H1 (cell line): ENCODE measurements at places on chromosomes 2 and 18.

- no peak for DNase-seq
Observed at GRCh38 chr2:80080957-80081356, 223.6 kb downstream of the LRRTM1 start.

- DNase-seq, result no peak
Observed at GRCh38 chr2:201232467-201232815, 27.9 kb upstream of the CASP8 start.

DNA sequence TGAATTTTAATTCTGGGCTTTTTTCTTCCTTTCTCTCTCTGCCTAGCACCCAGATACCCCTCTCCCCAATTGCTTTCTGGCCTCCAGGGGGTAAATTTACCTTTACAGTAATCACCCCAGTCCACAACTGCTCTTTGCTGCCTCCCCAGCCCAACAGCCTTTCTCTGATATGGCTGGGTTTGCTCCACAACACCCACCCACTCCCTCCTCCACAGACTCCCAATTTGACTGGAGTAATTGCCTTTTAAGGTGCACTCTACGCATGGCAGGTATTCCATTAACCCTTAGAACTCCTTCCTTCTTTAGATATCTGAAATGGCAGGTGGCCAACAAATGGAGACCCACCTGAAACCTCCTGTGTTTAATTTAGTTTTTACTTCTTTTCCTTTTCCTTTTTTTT is 3.6 kb downstream of the CELF4 start:
- no peak for DNase-seq

DNA sequence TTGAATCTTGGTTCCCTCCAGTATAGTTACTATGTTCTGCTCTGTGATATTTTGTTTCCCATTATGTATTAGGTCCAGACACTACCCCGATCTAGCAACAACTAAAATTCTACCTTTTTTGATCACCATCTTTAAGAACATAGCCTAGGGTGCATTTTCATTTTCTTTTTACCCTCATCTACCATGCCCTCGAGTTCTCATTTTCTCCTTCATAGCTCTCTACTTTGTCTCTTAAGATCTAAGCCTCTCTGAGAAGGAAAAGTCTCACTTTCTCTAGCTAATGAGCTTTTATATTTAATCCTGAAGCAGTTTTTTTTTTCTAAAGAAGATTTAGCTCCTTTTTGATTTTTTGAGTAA is 1089.4 kb upstream of the SLC39A10 start:
- DNase-seq, result no peak

DNA sequence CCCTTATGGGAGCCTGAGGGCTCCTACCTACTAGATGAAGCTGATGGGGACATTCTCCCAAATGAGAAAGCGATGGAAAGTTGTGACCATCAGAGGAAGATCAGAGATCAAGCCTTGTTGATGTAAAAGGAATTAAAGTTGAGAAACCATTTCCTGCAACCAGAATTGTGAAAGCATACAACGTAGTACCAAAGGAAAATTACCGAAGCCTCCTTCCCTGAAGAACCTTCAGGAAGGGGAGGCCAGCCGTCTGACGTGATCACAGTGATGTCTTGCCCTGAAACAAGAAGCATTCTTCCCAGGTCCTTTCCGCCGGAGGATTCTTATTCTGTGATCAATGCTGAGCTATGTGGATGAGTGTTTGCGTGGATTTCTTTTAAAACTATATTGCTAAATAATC is 211.6 kb upstream of the TNP1 start:
- no peak for DNase-seq

DNA sequence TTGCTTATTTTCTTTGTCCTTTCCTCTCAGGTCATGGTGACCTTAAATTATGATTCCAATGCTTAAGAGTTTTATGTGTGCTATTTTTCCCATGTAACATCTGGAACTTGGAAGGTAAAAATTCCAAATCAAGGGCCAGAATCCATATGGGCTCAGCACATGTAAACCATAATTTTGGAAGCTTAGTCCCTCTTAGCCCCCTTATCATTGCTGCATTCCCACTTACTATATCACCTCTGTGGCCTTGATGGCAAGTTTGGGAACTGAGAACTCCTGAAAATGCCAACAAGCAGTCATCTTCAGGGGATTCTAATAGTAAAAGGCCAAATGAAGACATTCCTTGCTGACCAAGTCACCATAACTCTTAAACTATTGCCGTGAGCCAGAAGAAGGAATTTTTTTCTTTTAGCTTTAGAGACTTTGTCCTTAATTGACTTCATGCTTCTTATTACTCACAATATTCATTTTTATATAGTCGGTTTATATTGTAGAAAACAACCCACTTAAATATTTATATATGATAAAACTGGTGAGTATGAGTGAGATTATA is 251.4 kb downstream of the SLC8A1 start:
- DNase-seq, result no peak

DNA sequence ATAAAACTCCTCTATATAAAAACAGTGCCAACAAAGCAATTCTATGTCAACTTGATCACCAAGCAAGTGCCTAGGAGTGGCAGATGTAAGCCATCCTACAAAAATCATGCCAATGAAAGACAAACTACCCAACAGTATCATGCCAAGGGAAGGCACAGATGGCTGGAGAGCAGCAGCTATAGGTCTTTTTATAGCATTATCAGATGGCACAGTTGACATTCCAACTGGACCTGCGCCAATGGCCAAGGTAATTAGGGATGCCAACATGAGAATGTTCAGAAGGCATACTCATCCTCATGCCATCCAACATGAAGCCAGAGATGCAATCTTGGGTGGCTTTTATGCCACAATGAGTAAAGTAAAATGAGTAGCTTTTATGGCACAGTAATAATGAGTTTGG is 237.3 kb downstream of the OTX1 start:
- DNase-seq, result no peak

- no peak for DNase-seq
Observed at GRCh38 chr18:785242-785641, 26.8 kb downstream of the YES1 start.

- no peak for DNase-seq
Observed at GRCh38 chr2:173898178-173898668, 67.0 kb downstream of the SP3 start.

DNA sequence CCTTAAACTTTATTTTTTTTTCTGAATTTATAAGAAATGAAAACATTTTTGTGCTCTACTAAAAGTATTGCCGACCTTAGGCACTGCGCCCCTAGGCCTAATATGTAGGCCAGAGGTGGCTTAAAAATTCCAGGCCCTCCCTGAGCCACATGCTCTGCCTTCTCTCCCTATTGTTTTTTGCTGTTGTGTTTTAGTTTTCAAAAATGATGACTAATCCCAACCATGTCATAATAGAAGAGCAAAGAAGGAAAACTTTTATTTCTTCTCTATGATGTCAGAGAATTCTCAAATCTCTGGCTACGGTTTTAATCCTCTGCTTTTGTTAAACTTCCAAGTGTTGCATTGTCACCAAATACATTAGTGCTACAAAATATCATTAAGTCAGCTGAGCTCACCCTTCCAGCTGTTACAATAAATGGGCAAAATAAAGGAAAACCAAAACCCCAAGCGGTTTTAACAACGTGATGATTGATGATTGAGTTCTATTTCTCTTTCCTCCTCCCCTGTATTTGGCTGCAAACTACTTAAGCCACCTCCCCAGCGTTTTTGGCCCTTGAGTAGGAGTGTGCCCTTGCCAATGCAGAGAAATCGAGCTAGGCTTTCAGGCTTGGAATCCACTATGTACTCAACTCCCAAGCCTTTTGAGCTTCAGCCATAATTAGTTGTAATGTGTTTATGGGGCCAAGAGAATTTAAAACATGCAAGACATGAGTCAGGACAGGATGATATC is 163.5 kb upstream of the POU3F3 start:
- no peak for DNase-seq

DNA sequence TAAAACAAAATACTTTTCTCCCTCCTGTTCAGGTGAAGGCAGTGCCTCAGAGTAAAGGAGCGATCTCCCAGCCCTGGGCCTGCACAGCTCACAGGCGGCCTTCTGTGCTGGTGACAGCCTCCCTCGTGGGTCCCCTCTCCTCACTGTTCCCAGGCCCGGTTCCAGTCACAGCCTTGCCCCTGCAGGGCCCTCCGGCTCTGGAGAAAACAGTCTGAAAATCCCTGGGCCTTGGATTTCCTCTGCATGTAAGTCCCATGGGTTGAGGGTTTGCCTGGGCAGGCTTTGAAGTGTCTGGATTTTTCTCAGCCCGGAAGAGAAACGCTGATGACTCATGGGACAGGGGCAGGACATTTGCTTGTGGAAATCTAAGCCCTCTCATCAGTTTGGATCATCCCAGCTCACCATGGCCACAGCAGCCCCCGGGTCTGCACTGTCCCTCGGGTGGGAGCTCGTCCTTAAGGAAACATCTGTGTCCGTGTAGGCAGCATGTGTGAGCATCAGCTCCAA is 186.1 kb upstream of the RAB12 start:
- no peak for DNase-seq
